ENCODE measurements at places on chromosomes 1 and 21. TPM values are rescaled to one million over a fixed set of nuclear protein-coding genes. Genes with fewer than 3 reads are reported as not detected.

The LMX1A gene
- total RNA-seq, result not detected

The ADORA3 gene
- total RNA-seq, result not detected

The PGBD5 gene
- total RNA-seq, result 4.2 TPM

The OR2T2 gene
- total RNA-seq, result not detected

The S100A16 gene
- 1,940 TPM for total RNA-seq

The CA6 gene
- not detected for total RNA-seq

The OLIG2 gene
- not detected for total RNA-seq

The DNAH14 gene
- 7.0 TPM for total RNA-seq

The LCE6A gene
- not detected for total RNA-seq

The ACTL8 gene
- not detected for total RNA-seq

The CLDN17 gene
- total RNA-seq, result 0.56 TPM

The SLC45A1 gene
- total RNA-seq, result 0.14 TPM
